Immature natural killer cell (primary cell): ENCODE measurements at places on chromosomes 5 and 9.

- no peak for DNase-seq
These were observed at the start of gene ADCY2 for GRCh38 chr5:7395947-7396712. TSS of gene ADCY2 (plus strand) at chr5:7396138. CDS start at chr5:7396297, 159 bp downstream.

DNA sequence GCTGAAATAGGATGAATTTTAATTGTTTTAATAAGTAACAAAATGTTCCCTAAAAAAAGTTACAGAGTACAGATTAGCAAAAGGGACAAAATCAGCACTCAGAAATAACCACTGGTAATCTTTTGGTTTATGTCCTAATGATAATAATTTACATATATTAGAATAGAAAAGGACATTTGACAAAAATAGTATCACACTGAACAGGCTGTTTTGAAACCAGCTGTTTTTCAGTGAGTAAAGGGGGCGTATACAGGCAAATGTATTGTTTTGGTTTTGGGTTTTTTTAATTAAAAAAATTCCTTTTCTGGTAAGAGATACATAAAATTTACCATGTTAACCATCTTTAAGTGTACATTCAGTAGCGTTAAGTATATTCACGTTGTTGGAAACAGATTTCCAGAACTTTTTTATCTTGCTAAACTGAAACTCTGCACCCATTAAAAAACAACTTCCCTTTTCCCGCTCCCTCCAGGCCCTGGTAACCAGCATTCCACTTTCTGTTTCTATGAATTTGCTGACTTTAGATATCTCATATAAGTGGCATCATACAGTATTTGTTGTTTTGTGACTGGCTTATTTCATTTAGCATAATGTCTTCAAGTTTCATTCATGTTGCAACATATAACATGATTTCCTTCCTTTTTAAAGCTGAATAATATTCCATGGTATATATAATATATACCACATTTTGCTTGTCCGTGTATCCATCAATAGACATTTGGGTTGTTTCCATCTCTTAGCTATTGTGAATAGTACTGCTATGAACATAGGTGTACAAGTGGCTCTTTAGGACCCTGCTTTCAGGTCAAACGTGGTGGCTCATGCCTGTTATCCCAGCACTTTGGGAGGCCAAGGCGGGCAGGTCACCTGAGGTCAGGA lies 20.6 kb upstream of the LARP1 start:
- no peak for DNase-seq

DNA sequence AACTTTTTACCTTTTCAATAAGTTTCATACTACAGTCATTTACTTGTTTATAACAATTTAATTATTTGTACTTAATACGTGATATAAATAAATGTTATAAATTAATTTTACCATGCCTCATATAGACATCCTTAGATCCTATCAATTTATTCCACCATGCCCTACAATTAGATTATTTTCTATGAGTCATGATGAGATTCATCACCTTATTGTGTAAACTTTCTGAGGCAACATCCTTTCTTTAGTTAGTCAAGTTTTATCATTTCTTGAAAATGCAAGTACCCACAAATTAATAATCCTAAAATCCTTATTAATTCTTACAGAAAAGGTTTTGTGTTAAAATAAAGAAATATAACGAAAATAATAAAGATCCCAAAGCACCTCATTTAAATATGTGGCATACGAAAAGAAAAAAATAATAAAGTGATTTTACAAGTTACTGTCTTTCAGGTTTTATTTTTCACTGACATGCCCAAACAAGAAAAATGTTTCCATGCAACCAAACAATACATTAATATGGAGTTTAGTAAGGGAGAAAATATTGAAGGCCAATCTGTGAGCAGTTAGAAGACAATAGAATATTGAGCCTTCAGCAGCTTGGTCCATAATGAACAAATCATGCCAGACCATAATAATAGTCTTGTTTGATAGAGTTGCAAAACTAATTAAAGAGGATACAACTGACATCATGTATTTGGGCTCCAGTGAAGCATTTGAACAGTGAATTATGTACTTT lies 188.7 kb upstream of the MRPS30 start:
- DNase-seq: no peak

- peak; percentile 62 for DNase-seq
These were observed 24.6 kb downstream of the CDHR2 start for GRCh38 chr5:176573564-176574296.

- no peak for DNase-seq
These were observed at the start of gene NR2F1-AS1 for GRCh38 chr5:93580927-93581445. TSS of gene NR2F1-AS1 (minus strand) at chr5:93581219.

DNA sequence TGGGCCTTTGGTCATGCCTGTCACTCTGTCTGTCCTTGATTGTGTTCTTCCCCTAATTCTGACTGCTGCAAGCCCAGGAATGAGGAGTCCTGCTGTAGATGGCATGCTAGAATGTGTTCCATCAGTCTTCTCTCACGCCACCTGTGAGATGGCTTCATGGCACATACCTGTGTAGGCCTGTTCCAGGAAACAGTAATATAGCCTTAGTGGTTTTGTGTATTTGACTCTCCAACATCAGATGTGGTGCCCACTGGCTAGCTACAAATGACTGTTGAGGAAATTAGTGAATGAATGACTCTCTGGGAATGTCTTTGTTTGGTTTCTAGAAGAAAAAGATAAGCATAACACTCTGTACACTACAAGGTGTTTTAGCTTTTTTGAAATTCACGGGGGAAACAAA lies 367.5 kb downstream of the KDM4C start:
- DNase-seq: no peak

DNA sequence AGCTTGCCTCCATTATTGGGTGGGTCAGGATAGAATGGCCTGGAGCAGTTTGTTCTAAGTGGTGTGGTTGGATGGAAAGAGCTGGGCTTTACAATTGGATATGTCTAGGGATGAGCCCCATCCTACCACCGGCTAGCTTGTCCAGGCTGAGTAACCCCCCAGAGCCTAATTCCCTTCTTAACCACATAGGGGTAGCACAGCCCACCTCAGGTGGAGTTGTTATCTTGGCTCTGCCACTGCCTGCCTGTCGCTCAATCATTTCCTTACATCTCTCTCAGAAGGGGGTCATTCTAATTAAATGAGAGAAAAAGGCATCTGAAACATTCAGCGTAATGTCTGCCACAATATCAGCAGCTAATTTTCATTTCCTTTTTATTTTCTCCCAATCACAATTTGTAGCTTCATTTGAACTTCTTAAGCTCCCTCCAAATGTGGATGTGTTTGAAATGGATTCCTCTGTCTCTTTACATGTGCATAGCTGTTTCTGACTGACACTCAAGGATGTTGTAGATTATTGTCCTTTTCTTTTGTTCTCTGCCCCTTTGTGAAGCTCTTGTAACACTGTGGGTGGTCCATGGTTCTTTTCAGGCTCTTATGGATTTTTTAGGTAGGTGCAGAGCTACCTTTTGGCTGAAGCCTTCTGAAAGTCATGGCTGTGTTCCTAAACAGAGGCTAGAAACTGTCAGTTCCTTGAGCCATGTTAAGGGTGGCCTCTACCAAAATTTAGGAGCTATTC lies 383.1 kb upstream of the KLF4 start:
- DNase-seq: no peak

DNA sequence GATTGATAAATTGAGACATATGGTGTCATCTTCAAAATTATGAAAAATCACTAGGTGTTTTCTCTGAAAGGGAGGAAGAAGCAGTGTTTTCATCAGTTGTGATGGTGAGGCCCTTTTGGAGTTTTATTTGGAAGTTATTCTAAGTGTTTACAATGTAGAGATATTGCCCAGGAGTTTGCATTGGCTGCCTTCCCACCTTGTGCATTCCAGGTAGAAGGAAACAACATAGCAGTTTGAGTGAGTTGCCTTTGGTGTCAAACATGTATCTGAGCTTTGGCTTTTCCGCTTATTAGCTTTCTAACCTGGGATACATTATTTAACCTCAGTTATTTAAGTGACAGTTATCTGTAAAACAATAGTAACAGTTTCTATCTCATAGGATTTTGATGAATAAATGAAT lies 122.5 kb downstream of the SCAMP1 start:
- DNase-seq: no peak

DNA sequence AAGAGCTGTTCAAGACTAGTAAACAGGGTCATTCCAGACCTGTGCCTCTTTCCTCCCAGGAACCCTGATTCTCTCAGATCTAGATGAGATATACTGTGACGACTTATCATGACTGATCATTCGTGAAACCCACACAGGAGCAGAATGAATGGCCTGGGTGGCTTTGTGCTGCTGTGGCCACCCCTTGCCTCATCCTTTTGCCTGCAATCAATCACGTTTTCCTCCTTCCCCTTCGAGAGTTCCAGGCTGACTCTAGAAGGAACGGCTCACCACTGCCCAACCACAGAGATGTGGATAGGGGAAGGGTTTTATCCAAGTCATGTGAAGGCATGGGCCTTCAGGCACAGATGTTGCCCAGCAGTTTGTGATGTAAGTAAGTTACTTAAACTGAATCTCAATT lies 5.8 kb downstream of the ANXA6 start:
- DNase-seq: no peak

DNA sequence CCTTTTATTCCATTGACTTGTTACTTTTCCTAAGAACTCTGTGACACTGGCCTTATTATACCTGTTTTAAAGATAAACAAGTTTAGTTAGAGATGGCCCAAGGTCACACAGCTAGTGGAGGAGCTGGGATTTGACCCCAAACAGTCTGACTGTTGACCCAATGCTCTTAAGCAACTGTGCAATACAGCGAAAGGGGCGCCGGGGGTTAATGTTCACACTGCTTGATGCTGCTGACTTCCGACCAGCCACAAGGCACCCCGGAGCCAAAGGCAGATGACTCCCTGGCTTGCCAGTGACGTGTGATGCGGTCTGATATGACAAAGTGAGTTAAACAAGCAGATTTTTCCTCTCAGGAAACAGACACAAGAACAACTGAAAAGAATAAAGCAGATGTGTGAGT lies 23.9 kb downstream of the PIK3R1 start:
- DNase-seq: peak; percentile 89
